Stimulated activated CD8-positive, alpha-beta memory T cell treated with anti-CD3 and anti-CD28 coated beads, Interleukin-4, amount 100 ng/mL, for 48 hours (primary cell): ENCODE measurements at places on chromosomes 11 and 22.

GRCh38 chr11:8709002-8709672, 26.5 kb downstream of the RPL27A start:
- no peak for DNase-seq

DNA sequence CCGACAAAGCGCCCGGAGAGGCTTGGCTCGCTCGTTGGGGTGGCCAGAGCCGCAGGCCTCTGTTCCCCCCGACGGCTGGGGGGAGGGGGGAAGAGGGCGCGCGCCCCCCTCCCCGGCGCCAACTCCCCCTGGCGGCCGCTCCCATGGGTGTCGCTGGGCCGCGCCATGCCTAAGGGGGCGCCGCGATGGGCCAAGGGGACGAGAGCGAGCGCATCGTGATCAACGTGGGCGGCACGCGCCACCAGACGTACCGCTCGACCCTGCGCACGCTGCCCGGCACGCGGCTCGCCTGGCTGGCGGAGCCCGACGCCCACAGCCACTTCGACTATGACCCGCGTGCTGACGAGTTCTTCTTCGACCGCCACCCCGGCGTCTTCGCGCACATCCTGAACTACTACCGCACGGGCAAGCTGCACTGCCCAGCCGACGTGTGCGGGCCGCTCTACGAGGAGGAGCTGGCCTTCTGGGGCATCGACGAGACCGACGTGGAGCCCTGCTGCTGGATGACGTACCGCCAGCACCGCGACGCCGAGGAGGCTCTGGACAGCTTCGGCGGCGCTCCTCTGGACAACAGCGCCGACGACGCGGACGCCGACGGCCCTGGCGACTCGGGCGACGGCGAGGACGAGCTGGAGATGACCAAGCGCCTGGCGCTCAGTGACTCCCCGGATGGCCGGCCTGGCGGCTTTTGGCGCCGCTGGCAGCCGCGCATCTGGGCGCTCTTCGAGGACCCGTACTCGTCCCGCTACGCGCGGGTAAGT, 1.4 kb downstream of the KCNC1 start:
- DNase-seq = no peak

DNA sequence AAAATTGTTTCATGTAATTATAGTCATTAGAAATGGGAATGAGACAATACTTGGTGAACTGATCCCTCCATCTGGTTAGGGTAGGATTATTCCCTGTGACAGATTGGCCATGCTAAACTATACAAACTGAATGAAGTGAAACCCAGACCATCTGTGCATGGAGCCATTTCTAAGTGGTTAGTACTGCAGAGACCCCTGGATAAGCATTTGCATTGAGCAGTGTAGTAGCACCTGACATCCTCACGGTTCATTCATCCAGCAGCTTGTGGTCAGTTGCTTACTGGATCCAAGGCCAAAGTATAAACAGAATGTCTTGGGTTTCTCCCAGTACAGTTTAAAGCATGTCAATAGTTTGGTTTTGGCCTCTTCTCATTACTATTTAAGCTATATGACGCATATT, 93.8 kb upstream of the ARHGAP42 start:
- DNase-seq = no peak

- DNase-seq = peak; percentile 55
Observed at GRCh38 chr11:20388096-20389055, 860 bp downstream of the PRMT3 start.
